Memory B cell (primary cell): ENCODE measurements at places on chromosomes 16 and 17.

DNA sequence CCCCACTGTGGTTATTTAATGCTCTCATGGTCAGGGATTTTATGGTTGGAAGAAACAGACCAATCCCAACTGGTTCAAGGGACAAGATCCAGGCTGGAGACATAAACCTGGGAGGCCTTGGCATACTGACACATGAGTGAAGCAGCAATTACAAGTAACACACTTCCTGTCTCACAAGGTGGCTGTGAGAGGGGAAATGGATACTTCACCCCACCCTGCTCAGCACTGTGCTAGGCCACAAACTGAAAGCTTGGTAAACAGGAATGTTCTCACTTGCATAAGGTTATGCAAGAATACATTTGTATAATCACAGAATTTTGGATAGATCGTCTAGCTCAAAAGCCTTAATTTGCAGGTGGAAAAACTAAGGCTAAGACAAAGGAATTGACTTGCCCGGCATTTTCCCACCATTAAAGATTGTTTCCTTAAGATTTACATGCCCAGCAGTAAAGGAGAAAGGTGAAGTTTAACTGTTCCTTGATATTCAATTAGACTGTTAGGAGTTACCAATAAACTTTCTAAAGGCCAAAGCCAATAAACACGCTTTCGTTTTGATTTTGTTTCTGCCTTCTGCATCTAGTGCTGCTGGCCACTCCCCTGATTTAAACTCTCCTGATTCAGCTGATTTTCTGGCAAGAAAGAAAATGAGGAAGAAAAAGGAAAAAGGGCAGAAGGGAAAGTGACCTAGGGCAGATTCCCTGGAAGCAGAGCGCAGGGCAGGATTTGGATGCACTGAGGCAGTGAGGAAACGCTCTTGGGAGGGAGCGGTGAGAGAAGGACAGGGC is 215.6 kb upstream of the CDH5 start:
- H3K27ac ChIP-seq: no peak overlapping the region
- peaks cover 12% of the 10 kb centered on the region for H3K4me1 ChIP-seq
- no peaks in the 10 kb centered on the region for H3K36me3 ChIP-seq
- no peak for DNase-seq

DNA sequence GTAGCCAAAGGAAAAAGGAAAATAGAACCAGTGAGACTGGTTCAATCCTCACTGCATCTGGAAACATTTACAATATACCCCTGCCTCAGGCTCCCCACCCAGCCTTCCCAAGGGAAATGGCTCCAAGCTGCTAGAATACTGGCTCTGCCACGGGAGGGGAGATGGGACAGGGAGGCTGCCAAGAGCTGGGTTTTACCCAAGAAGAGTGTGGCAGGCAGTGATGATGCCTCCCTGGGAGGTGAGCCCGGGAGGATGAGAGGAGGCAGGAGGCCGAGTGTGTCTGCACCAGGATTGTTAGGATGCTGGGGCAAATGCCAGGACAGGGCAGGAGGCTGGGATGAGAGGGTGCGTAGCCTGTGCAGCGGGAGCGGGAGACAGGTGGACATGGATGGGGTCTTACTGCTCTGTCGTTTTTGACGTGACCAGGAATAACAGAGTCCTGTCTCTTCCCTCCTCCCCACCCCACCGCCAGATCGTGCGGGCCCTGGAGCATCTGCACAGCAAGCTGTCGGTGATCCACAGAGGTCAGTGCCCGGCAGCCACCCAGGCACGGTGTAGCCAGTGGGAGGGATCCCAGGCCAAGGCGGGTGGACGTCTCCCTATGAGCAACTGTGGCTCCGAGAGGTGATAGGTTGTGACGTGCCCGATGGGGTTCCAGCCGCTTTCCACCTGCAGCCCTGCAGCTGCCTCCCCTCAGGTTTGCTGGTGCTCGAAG is 18.4 kb downstream of the MAP2K3 start:
- H3K27me3 ChIP-seq: no peaks in the 10 kb centered on the region
- H3K36me3 ChIP-seq: peaks cover 22% of the 10 kb centered on the region
- H3K4me1 ChIP-seq: no peaks in the 10 kb centered on the region
- DNase-seq: no peak
- no peak overlapping the region for H3K4me3 ChIP-seq

- H3K4me3 ChIP-seq: peak within 1 kb of the TSS; percentile 92
- DNase-seq: peak; percentile 87
- peak within 1 kb of the TSS; percentile 89 for H3K27ac ChIP-seq
- H3K4me1 ChIP-seq: peaks cover 32% of the 10 kb centered on the region
- H3K36me3 ChIP-seq: peaks cover 6% of the 10 kb centered on the region
Measured at GRCh38 chr16:25257470-25257955, at the start of gene ZKSCAN2. ZKSCAN2 (minus strand) TSS chr16:25257845; CDS start chr16:25257127, 718 bp downstream.

DNA sequence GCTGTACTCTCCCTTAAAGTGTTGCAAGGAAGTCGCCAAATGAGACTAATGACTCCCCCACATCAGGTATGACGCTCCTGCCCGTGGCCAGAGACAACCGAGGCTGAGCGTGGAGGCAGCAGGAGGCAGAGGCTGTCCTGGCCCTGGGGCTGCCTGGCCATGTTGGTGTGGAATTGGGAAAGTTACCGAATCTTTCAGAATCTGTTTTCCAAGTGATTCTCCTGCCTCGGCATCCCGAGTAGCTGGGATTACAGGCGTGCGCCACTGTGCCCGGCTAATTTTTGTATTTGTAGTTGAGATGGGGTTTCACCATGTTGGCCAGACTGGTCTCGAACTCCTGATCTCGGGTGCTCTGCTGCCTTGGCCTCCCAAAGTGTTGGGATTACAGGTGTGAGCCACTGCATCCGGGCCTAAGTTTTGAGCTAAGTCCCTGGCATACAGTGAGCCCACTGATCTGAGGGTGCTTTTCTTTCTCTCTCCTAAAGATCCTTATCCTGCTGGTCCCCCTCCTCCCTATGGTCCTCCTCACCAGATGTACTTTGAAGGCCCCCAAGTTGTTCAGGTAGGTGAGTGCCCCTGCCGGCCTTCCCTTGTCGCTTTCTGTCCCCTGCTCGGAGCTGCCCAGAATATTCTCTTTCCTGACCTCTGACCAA is 700 bp downstream of the LITAFD start:
- no peak for DNase-seq
- peaks cover 9% of the 10 kb centered on the region for H3K27me3 ChIP-seq
- H3K4me3 ChIP-seq: no peak overlapping the region
- H3K27ac ChIP-seq: no peak overlapping the region

DNA sequence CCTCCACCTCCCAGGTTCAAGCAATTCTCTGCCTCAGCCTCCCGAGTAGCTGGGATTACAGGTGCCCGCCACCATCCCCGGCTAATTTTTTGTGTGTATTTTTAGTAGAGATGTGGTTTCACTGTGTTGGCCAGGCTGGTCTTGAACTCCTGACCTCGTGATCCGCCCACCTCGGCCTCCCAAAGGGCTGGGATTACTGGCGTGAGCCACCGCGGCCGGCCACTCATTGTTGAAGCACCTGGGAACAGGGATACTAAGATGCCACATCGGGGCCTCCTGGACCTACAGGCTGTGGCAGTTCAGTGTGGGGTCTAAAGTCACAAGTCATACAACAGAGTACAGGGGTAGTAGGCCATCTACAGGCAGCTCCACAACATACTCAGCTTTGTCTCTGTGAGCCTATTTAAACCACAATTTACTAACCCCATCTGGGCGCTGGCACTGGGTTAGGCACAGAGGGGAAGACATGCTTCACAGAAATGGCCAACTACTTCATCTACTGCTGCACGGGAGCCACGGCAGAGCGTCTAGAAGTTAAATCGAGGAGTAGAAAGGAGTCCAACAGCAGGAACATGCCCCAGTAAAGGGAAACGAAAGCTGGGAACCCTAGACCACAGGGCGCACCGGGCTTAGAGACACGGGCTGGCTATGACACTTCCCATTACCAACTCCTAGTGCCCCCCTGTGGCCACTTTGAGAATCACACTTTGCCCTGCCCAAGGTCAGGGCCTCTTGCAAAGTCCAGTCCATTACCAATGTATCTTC is 4.3 kb downstream of the VAMP2 start:
- peak overlapping the region; percentile 65 for H3K4me3 ChIP-seq
- peak overlapping the region; percentile 95 for H3K27ac ChIP-seq
- peaks cover 12% of the 10 kb centered on the region for H3K36me3 ChIP-seq

DNA sequence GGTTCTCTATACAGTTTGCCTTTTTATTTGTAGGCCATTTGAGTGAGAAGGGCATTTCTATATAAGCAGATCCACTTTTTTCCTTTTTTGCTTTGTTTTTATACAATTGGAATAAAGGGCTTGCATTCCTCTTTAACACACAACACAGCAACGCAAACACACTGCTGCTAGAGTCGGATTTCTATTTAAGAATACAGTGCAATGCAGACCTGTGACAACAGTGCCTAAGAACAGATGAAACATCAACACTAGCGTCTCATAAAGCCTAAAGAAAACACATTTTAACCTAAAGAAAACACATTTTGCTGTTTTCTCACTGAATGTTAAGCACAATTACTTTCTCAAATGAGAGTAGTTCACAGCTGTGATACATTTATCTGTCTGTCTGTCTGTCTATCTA is 1141.1 kb downstream of the CDH11 start:
- no peak for DNase-seq
- H3K4me3 ChIP-seq: no peak overlapping the region
- no peak overlapping the region for H3K27ac ChIP-seq
- H3K27me3 ChIP-seq: no peaks in the 10 kb centered on the region
- H3K36me3 ChIP-seq: no peaks in the 10 kb centered on the region

GRCh38 chr16:25729188-25729915 is 37.6 kb downstream of the HS3ST4 start:
- DNase-seq: no peak
- peaks cover 3% of the 10 kb centered on the region for H3K27me3 ChIP-seq
- no peaks in the 10 kb centered on the region for H3K36me3 ChIP-seq
- no peak overlapping the region for H3K4me3 ChIP-seq
- H3K27ac ChIP-seq: no peak overlapping the region

DNA sequence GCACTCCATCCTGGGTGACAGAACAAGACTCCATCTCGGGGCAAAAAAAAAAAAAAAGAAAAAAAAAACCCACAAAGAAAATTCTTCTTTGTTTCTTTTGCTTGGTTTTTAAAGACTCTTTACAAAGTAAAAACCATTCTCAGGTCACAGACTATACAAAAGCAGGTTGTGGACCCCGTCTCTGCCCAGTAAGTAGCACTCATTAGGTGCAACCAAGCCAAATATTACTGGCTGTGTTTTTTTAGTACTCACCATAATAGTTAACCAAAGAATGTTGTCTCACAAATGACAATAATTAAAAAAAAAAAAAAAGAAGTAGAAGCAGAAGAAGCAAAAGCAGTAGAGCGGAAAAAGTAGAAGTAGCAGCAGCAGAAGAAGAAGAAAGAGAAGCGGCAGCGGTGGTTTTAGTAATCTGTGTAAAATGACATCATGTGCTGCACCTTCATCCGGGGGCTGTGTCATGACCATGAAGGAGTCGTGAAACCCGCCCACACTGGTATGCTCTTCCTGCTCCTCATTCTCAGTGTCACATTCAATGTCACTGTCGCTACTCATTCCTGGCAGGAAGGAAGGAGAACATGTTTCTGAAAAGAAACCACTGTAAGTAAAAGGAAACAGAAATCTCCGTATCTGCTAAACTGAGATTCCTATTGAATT is 105.4 kb downstream of the TRIM37 start:
- no peaks in the 10 kb centered on the region for H3K27me3 ChIP-seq
- H3K36me3 ChIP-seq: peaks cover 6% of the 10 kb centered on the region
- H3K27ac ChIP-seq: peak overlapping the region; percentile 97
- peaks cover 10% of the 10 kb centered on the region for H3K4me1 ChIP-seq
- peak overlapping the region; percentile 87 for H3K4me3 ChIP-seq
- DNase-seq: peak; percentile 46

DNA sequence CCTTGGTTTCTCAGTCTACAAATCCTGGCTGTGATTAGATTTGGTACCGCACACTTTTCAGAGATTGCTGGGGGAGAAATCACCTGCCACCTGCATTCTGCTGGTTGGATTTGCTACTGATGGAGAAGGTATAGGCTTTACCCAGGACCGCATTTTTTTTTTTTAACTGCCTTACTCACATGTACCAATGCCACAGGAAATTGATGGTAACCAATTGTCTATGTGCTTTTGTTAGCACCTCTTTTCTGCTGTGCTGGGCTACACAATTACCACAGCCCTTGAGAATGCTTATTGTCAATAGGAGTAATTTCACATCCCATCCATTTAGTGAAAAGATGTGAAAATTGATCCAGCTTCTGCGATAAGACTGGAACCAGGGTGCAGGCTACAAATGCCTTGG is 74.4 kb upstream of the TANC2 start:
- no peak overlapping the region for H3K4me3 ChIP-seq
- no peaks in the 10 kb centered on the region for H3K4me1 ChIP-seq

GRCh38 chr17:33889040-33889439 is 366.0 kb upstream of the CCL2 start:
- H3K4me3 ChIP-seq: no peak overlapping the region
- no peak overlapping the region for H3K27ac ChIP-seq
- no peaks in the 10 kb centered on the region for H3K36me3 ChIP-seq

DNA sequence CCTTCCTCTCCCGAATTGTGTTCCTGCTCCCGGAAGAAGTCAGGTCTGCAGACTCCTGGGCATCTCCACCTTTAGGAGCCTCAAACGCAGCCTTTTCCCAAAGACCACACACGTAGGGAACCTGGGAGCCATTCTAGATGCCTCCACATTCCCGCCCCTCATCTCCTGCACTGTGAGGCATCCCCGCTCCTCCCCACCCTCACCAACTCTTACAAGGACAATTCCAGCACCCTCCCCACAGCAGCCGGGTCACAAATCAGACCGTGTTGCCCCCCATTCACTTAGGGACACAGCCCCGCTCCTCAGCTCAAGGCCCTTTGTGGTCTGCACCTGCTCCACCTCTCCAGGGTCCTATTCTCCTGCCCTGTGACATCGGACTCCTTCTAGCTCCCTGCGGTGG is 49.6 kb downstream of the ABR start:
- H3K36me3 ChIP-seq: peaks cover 10% of the 10 kb centered on the region
- no peak overlapping the region for H3K4me3 ChIP-seq
- H3K4me1 ChIP-seq: peaks cover 4% of the 10 kb centered on the region
- H3K27ac ChIP-seq: no peak overlapping the region
